ENCODE measurements at places on chromosomes 3 and 15.

GRCh38 chr3:167734498-167735232, at the start of gene PDCD10:
Gene PDCD10 (minus strand): TSS chr3:167734892. CDS start chr3:167720157, 14,735 bp downstream.
- DNase-seq, result peak; percentile 98

- no peak for DNase-seq
Observed at GRCh38 chr3:62048577-62048976, 324.8 kb downstream of the FEZF2 start.

DNA sequence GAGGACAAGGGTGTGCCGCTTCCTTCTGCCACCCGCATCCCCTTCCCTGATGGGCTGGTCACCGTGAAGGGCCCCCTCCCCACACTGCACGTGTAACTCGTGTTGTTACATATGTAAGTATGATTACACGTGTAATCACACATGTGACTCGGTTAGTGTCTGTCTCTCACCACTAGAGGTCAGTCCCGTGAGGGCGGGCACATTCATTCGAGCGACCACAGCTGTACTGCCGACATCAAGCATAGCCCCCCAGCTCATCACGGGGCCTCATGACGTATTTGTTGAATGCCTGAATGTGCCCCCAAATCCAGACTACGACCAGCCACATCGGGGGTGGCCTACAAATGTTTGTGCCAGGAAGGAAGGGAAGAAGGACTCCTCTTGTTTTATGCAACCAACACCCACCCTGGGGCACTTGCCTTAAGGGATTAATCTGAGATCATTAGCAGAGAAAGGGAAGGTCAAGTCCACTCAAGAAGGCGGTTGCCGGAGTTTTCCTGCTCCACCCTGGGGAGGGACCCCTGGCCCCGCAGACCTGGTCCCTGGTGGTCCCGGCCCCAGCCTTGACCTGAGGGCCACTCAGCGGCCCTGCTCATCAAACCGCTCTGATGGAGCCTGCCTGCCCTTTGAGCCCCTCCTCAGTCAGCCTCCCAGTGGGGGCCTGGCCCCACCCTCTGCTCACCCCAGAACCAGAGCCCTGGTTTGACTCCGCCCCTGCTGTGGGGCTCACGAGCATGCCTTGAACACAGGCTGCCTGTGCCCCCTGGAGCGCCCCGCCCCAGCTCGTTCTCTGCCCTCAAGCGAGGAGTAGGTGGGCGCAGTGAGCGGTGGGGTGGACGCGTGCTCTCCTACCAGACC, 52.8 kb downstream of the RGMA start:
- peak; percentile 74 for DNase-seq

DNA sequence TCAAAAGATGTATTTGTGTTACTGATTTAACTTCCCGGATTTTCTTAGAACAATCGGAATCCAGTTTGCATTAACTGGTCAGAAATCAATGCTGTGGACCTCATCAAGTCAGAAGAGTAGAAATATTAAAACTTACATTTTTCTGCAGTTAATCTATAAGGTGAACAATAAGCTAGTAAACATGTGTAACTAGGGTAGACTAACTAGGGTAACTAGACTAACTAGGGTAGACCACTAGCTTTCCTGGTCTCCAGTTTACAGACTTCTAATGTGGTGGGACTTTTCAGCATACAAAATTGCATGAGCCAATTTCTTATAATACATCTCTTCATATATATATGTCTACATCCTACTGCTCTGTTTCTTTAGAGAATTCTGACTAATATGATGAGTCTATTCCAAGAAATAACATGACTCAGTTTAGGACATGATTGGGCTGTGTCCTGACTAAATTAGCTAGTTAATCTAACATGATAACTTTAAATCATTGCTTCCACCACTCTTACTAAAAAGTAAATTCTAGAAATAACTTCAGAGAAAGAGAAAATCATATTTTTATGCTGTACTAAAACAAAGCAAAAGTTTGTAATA, 5.3 kb downstream of the PLSCR2 start:
- DNase-seq, result no peak

DNA sequence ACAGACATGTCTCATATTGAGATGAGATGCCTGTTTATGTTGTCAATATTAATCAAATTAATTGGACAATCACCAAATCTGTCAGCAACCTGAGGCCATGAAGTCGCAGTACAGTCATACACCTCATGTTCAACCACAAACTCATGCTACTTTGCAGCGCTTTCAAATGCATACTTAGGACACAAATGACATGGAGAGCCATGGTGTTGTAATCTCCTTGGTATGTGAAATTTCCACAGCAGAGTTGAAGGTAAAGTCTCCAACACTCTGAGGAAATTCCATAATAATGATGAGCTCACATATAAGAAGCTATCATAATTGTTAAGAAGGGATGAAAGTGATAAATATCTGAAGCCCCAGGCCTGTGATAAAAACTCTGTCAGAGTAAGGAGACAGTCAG, 873.9 kb downstream of the MCTP2 start:
- DNase-seq, result no peak

- DNase-seq, result no peak
Observed at GRCh38 chr15:29681946-29682345, 140.3 kb downstream of the TJP1 start.

GRCh38 chr15:77822631-77823230, 190.0 kb upstream of the LINGO1 start:
- no peak for DNase-seq

DNA sequence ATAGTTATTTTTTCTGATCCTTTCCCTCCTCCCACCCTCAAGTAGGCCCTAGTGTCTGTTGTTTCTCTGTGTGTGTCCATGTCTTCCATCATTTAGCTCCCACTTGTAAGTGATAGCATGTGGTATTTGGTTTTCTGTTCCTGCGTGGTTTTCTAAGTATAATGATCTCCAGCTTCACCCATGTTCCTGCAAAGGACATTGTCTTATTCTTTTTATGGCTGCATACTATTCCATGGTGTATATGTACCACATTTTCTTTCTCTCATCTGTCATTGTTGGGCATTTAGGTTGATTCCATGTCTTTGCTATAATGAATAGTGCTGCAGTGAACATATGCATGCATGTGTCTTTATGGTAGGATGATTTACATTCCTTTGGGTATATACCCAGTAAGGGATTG, 145.7 kb upstream of the NR2E3 start:
- DNase-seq, result no peak

GRCh38 chr3:132283916-132284405, 33.2 kb upstream of the ACP3 start:
- no peak for DNase-seq

- no peak for DNase-seq
Observed at GRCh38 chr3:33954956-33955355, 156.5 kb downstream of the PDCD6IP start.

DNA sequence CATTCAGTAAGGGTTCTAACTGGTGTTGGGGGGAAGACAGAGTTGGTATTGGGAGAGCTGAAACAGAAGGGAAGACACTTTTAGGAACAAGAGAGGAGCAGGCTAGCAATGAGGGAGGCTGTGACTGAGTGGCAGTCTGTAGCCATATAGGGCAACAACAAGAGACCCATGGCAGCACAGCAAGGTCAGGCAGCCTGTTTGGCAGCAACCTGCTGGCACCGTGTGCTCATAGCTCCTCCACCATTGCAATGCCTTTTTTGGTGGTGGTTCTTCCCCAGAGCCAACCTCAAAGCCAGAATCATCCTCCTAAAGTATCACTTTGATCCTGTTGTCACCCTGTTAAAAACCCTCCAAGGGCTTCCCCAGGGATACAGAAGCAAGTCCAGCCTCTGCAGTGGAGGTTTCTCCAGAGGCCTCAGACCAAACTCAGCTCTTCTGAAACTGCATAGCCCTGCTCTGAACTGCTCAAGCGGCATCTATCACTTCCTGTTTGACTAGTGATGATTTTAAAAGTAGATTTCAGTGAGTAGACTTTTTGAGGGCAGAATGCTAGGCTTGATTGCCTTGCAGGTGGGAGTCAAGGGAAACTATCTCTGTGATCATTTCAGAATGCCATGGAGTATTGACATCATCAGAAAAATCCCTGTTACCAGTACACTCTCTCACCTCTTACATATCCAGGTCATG, 176.9 kb downstream of the STAC start:
- no peak for DNase-seq

GRCh38 chr3:47573190-47574172, 5.2 kb downstream of the CSPG5 start:
- DNase-seq, result no peak

DNA sequence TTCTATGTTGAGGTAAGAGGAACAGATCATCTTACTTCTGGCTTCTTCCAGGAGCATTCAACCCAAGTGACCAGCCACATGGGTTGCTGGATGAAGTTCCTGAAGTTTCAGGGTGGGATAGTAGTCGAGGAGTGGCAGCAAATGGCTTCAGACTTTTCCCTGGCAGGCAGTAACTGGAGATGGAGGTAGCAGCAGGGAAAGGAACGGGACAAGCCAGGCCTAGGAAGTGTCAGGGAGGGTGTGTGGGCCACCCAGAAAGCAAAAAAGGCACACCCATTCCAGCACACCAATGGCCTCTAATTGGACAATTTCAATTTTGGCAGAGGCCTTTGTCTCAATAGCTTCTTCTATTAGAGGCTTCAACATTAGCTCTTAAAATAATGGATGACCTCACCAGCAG, 498.6 kb upstream of the ATP11B start:
- DNase-seq, result no peak

GRCh38 chr3:123658852-123659206, 74.0 kb upstream of the HACD2 start:
- DNase-seq, result no peak

DNA sequence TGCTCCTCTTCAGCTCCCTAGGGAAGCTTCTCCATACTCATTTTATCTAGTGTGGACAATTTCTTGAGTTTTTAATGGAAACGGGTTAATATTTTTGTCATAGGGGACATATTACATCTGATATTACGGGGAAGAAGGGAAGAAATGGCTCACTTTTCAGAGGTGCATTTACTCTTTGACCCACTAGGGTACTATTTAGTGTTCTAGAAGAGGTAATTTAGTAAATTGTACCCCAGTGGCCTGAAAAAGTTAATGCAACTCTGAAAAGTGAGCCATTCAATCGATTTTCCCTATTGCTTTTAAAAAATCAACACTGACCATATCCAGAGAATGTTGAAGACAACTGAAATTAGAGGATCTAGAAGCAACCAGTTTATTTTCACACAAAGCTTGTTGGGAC, 71.2 kb downstream of the MAP2K5 start:
- DNase-seq, result no peak

DNA sequence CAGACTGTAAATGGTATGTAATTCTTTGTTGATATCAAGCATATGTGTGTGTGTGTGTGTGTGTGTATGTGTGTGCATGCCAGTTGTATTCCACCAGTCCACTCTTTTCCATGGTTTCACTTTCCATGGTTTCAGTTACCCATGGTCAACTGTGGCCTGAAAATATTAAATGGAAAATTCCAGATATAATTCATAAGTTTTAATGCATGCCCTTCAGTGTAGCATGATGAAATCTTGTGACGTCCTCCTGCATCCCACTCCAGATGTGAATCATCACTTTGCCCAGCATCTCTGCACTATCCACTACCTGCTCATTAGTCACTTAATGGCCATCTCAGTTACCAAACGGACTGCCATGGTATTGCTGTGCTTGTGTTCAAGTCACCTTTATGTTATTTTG, 215.9 kb downstream of the GBE1 start:
- no peak for DNase-seq

DNA sequence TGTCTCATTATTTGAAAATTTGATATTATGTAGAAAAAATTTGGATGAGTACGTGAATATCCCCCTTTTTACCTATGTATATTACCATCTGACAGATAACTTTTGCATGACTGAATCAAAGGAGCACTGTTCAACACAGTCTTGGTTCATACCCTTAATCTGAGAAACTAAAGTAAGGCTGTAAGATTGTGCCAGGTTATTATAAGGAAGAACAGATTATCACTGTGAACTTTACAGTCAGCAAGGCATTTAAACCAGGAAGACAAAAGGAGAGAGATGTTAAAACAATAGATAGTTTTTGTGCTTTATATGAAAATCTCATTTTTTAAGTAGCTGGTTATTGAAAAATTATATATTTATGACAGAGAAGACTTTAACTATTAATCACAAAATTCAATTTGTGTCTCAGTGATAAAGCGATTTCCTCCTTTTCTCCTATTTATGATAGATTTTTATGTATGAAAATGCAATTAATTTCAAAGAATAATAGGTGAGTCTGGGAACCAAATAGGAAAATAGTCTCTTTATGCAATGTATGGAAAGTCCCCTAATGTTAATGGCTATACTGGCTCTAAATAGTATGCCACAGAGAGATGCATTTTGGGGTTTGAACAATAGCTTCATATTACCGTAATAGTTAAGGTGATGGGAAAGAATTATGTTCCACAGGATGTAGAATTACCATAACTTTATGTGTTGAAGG, 33.4 kb downstream of the PLCL2 start:
- no peak for DNase-seq

DNA sequence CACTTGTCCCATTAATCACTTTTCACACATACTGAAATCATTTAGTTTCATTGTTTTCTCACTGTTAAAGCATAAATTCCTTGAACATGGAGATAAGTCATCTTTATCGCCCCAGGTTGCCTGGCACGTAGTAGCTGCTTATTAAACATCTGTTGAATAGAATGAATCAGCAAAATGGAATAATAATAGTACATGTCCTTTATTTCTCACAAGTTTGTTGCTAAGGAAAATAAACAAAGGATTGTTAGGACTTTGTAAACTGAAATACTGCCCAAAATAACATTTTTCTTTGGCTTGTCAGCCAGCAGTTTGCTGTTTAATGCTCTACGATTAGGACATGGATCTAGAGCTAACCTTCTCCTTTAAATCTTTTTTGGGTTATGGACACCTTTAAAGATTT, 17.9 kb downstream of the SLC35A5 start:
- DNase-seq, result no peak

DNA sequence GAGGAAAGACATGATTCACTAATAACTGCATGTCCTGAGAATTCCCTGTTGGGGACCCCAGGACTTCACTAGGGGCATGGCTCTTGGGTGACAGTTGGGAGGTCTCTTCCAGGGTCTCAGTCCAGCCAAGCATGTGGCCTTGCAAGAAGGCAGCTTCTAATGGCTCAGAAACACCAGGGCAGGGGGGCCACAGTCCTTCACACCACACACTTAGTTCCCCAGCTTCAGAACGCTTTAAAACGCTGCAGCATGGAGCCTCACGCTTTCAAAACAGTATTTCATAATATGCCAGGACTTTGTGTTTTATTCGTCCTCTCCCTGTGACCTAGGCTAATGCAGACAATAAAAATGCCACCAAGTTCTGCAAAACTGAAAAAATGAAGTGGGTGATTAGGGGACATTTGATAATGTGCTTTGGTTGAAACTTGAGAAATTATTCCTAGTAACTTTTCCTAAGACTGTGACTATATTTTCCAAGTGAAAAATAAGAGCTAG, 48.4 kb upstream of the LIMD1 start:
- DNase-seq, result no peak

GRCh38 chr3:27607370-27607769, 114.8 kb downstream of the EOMES start:
- DNase-seq, result no peak

Measured in activated CD8-positive, alpha-beta T cell treated with anti-CD3 and anti-CD28 coated beads for 36 hours (primary cell).